ENCODE measurements at places on chromosomes 13 and 19.

DNA sequence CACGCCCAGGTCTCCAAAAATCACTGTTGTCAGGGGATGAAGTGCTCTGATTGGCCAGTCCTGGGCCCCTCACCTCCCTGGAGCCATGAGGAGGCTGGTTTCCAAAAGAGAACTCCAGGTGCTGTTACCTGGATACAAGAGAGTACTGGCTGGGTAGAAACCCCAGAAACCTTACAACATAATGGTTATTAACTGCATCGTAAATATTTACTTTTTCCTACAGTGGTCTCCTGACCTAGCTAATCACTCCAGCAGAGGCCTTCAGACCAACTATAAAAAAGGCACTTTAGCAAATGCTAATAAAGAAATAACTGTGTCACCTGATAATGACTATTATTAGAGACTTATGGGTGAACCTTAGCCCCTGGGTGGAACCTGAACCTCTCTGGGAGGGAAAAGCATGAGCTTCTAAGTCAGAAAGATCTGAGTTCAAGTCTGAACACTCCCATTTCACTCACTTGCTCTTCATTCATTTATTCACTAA lies 1.5 kb upstream of the IGSF23 start:
- no peak for DNase-seq

- DNase-seq, result no peak
Measured at GRCh38 chr13:79403113-79403512, 2.9 kb downstream of the RBM26 start.

- no peak for DNase-seq
Measured at GRCh38 chr13:51624207-51624606, 39.9 kb downstream of the WDFY2 start.

DNA sequence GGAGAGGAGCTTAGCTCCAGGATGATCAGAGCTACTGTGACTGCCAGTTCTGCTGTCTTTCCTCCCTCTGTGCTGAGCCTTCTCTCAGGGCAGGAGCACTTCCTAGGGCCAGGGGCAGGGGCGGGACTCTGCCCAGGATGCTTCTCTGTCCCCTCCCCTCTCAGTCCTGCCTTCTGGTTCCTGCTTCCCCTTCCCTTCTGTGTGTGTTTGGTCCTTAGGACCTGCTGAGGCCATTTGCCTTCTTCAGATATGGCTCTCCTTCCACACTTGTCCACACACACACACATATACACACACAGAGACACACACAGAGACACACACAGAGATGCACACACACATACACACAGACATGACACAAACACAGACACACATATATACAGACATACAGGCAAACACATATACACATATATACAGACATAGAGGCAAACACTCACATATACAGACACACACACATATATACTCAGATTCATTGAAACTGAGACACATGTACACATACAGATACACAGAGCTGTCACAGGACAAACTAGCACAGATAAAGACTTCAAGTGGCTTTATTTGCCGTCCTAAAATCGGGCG lies 22.0 kb upstream of the CD177 start:
- no peak for DNase-seq

DNA sequence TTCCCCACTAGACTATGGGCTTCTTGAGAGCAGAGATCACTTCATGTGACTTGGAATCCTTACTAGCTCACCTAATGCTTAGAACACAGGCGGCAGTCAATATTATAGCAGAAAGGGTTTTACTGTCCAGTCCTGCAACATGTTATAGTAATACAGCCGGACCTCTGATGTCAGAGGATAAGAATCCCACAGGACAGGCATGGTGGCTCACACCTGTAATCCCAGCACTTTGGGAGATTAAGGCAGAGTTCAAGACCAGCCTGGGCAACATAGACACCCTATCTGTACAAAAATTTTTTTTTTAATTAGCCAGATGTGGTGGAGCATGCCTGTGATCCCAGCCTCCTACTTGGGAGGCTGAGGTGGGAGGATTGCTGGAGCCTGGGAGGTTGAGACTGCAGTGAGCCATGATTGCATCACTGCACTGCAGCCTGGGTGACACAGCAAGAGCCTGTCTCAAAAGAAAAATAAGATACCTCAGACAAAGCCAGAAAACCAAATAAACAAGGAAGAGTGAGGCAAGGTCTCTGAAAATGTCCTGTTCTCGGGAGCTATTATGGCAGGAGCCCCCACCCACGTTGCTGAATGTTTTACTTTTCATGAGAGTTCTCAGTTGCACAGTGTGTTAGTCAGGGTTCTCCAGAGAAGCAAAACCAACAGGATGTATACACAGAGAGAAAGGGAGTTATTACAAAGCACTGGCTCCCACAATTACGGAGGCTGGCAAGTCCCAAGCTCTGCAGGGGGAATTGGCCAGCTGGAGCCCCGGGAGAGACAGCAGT lies 100.8 kb downstream of the UBL3 start:
- DNase-seq, result no peak

- no peak for DNase-seq
Measured at GRCh38 chr13:74200081-74200480, 65.9 kb upstream of the KLF12 start.

DNA sequence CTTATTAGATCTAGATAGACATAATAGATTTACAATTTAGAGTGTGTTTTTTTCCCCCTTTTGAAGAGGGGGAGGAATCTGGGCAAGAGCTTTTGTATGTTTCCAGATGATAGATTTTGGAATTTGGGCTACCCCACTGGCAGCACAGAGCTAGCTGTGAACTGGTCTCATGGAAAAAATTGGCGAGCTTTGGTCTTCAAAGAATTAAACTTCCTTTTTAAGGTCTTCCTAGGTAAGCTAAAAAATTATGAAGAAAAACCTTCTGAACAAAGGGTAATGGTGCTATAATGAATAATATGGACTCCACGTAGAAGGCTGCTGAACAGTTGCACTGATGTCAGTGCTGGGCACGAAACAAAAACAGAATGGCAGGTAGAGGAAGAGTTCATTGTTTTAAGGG lies 109.3 kb downstream of the ZIC5 start:
- DNase-seq, result no peak

GRCh38 chr19:4173479-4174212 lies 8.7 kb downstream of the SIRT6 start:
- no peak for DNase-seq

- no peak for DNase-seq
Measured at GRCh38 chr19:46076951-46077814, 36.4 kb upstream of the IGFL4 start.

DNA sequence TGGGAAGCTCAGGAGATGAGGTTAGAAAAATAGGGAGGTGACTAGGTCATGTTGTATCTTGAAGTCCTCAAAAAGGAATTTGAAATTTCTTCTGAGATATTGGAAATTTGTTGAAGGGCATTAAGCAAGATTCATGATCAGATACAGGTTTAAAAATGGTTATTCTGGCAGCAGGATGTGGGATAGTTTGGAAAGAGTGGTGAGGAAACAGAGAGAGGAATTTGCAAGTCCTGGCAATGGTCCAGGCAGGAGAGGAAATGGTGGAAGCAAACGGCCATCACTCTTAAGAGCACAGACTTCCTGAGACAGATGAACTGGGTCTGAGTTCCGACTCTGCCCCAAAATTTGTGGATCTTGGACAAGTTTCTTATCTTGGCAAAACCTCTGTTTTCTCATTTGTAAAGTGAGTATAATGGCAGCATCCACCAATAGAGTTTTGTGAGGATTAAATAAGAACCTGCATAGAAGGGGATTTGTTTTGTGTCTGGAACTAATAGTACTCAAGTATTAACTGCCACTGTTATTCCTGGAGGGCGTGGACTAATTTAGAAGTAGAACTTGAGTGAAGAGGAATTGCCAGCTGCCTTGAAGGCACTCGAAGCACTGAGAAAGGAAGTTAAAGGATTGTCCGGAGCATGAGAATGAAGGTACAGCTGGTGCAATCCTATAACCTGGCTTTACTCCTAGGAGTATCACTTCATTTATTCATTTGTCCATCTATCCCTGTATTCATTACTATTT lies 99.6 kb downstream of the CCNA1 start:
- no peak for DNase-seq

DNA sequence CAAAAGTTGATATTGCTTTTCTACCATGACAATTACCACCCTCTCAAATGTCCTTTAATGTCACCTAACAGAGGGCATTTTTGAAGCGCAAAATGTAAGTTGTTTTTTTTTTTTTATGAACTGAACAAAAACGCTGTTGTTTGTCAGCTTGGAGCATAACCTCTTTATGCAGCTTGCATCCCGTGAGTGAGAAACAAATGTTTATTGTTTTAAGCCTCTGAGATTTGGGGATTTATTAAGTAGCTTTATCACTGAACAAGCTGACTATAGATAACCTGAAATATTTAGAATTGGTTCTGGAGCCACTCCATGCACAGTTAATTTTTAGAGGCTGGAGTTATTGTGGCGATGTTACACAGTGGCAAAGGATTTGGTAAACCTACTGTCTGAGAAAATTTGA lies 80.1 kb upstream of the ATXN8OS start:
- DNase-seq, result no peak

DNA sequence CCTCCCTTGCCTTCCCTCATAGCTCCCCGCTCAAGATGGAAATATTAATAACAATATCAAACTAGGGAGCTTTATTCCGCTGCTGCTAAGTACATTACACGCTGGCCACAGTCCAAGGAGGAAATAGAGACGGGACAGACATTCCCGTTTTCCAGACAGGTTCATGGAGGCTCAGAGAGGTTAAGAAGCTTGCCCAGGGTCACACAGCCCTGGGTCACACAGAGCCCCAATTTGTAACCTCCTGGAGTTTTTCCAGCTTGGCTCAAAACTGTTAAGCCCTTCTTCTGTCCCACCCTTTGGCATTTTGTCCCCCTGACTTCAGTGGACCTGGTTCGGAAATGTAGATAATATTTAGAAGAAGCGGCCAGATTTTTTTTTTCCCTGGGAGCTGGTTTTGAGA lies 2.0 kb downstream of the BICRA start:
- DNase-seq, result no peak

GRCh38 chr19:38035515-38036495 lies 128.8 kb downstream of the SIPA1L3 start:
- DNase-seq, result no peak

DNA sequence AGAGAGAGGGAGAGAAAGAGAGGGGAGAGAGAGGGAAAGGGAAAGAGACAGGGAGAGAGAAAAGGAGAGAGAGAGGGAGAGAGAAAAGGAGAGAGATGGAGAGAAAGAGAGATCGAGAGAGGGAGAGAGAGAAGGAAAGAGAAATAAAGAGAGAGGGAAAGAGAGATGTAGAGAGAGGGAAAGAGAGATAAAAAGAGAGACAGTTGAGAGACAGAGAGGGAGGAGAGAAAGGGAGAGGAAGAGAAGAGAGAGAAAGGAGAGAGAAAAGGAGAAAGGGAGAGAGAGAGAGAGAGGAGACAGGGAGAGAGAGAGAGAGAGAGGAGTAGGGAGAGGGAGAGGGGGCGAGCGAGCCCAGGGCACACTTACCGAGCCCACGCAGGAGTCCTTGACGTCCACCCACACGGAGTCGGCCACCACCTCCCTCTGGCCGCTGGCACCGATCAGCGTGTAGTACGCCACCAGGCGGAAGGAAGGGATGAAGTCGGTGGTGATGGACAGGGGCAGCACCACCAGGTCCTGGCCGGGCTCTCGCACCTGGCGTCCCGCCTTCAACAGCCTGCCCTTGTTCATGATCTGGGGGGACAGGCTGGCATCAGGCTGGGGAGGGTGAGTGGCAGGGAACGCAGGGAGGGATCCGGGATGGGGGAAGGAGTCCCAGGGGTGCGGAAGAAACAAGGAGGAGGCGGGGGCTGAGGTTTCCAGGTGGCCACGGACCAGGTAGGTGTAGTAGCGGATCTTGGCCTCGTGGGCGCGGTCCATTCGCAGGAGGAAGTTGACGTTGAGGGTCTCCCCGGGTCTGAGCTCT lies 10.0 kb downstream of the C3 start:
- no peak for DNase-seq

GRCh38 chr13:110798081-110798994 lies 84.8 kb downstream of the ING1 start:
- no peak for DNase-seq

GRCh38 chr19:3547301-3547731 lies 8.3 kb downstream of the TEKTIP1 start:
- no peak for DNase-seq

- DNase-seq, result no peak
Measured at GRCh38 chr19:2987797-2988196, 10.4 kb downstream of the TLE6 start.

GRCh38 chr19:8150178-8150865 lies 930 bp upstream of the FBN3 start:
- no peak for DNase-seq

DNA sequence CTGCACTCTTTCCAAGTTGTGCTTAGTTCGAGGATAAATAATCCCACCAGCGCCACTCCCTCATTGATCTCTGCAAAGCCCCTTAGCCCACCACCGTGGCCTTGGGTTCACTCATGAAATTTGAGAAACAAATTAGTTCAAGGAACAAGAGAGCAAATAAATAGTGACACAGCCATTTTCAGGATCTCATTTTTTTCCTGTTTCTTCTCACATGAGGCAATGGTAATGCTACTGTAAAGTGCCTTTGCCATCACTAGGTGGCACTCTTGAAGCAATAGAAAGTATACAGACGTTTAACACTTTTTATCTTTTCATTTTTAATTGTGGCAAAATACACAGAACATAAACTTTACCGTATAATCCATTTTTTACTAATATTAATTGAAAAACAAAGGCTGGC lies 76.8 kb upstream of the ZNF835 start:
- no peak for DNase-seq

DNA sequence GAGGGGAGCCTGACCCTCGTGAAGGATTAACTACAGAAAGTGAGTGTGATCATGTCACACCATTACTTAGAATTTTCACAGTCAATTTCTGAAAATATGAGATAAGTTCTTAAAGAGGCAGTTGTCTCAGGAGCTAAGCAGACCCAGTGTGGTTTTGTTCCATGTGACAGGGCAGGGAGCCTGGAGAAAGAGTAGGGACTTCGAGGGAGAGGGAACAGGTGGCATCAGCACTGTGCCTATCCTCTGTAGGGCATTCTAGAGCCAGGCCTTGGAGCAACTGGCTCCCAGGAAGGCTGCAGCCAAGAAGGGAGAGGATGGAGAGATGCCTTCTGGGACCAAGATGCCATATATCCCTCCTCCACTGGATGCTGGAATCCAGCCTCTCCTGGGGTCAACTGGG lies 183.0 kb downstream of the TSHZ3 start:
- no peak for DNase-seq

DNA sequence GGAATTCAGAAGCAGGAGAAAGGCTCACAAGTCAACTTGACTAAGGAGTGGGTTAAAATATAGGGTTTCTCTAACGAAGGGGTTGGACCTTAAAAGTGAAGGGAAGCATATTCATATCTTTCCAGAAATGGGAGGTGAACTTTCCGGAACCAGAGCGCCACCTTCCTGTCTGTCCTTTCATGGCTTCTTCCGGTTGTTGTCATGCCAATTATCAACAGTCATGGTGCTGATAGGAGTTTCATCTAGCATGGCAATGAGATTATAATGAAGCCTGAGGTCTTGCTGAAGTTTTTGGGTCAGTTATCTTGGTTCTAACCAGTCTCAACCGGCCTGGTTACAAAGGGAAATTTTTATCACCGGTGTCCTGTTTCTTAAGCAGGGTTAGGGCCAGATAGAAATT lies 162.9 kb upstream of the NBEA start:
- no peak for DNase-seq

GRCh38 chr13:36353001-36353400 lies 6.8 kb upstream of the SPART start:
- DNase-seq, result no peak

Measured in T-helper 1 cell (primary cell).